ENCODE measurements at places on chromosomes 6 and 20.

GRCh38 chr20:63074182-63074581 is 67.4 kb upstream of the BHLHE23 start:
- DNase-seq = no peak

DNA sequence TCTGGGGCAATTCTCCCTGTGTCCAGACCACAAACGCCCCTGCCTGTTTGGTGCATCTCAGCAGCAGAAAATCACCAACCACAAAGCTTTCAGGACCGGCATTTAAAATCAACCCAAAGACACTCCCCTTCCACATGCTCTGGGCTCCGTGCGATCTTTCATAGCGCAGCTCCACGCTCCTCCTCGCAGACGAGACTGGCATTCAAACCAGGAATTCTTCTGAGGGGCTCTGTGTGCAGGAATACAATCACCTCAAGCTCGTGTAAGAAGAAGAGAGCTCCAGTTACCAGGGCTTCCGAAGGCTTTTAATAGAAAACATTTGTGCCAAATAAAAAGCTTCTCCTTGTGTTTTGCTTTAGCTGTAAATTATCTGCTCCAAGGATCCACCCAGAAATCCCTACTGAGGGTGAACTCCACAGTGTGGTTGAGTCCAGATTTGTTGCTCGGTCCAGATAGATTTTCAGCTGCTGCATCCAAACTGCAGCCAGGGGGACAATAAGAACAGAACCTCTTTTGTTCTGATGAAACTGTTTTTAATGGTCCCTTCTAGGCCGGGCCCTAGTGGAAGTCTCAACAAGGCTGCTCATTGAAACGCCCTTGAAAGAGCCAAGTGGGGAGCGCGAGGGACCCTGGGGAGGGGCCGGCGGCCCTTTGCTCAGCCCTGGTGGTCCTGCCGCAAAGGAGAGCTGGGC is 16.4 kb upstream of the BMP7 start:
- DNase-seq = no peak

DNA sequence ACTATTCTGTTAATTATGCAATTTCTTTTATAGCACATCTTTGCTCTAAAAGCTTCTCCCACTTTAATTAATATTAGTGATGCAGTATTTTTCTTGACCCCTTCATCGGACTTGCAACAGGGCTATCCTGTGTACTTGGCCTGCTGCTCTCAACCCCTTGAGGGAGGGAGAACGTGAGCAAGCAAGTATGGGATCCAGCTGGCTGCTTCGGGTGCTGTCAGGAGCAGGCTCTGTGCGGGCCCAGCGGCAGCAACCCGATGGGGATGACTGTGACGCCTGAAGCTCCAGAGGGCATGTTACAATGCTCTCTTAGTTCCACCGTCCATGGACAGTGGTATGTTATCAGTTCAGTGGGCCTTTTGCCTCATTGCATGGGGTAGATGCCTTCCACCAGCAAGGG is 519.8 kb upstream of the CITED2 start:
- no peak for DNase-seq

DNA sequence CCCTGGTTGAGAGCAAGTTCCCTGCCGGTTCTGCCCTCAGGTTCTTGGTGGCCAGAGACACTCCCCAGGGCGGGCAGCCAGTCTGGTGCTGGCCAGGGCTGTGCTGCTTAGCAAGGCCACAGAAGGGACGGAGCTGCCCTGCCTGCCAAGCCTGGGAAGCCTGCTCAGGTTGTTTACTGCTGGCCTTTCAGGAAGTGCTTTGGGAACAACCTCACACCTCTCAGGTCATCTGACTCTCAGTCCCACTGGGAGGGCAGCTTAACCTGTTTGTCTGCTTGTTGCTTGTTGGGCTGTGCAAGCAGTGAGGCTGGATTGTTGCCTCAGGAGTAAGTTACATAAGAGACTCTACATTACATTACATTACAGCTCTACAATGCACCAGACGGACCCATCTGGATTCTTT is 75.8 kb upstream of the AFDN start:
- no peak for DNase-seq

DNA sequence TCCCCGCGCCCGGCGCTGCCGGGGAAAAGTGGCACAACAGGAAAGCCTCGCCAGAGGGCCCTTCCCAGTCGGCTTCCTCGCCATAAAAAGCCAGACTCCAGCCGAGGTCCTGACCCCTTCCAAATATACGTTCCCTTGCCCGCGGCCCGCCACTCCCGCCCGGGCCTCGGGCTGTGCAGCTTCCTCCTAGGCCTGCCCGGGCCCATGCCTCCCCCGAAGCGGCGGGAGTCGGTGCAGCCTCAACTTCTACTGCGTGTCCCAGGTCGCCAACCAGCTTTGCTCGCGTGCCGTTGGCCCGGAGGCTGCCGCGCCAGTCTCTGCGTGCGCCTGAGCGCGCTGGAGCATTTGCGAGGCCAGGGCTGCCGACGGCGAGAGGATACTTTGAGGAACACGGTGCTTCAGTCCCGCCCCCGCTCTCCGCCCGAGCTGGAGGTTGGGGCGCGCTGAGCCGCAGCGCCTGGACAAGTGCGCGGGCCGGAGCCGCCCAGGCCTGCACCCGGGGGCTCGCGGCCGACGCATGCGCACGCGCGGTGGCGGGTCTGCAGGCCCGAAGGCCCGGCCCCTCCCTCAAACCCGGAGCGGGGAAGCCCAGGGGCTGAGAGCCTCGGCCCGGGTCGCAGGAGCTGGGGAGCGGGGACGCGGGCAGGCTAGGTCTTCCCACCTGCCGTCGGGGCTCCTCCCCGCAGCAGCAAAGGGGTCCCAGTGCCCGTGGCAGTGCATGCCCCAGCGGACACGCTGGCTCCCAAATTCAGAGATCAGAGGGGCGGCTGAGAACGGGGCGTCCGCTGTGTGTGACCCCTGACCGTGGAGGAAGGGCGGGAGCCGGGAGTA is 10.2 kb downstream of the FOXC1 start:
- no peak for DNase-seq

- no peak for DNase-seq
Measured at GRCh38 chr6:41247882-41248705, 19.9 kb downstream of the TREML4 start.

GRCh38 chr20:35121186-35121585 is 25.9 kb downstream of the EDEM2 start:
- DNase-seq = no peak

GRCh38 chr6:157220485-157220884 is 102.8 kb downstream of the TMEM242 start:
- DNase-seq = no peak

DNA sequence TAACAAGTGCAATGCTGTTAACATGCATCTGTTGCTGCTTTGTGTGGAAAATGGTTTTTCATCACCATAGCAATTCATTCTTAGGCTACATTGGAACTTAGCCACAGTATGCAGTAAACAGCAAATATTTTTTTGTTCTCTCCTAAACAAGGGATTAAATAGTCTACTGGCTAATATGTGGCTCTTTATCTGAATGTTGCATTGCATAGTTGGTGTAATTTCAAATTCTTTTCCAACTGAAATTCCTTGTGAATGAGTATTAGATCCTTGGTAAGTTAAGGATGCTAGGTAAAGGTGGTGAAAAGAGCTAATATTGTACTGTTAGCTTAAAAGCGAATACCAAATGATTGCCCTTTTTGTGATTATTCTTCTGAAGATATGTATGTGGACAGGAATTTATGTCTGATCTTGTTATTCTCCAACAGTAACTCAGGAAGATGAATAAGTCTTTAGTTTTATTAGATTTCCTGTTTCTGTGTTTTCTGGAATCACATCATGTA is 958 bp downstream of the MLIP start:
- peak; percentile 17 for DNase-seq

- no peak for DNase-seq
Measured at GRCh38 chr6:3630258-3630835, 121.2 kb downstream of the PXDC1 start.

GRCh38 chr6:1524040-1524480 is 85.7 kb upstream of the FOXC1 start:
- no peak for DNase-seq

DNA sequence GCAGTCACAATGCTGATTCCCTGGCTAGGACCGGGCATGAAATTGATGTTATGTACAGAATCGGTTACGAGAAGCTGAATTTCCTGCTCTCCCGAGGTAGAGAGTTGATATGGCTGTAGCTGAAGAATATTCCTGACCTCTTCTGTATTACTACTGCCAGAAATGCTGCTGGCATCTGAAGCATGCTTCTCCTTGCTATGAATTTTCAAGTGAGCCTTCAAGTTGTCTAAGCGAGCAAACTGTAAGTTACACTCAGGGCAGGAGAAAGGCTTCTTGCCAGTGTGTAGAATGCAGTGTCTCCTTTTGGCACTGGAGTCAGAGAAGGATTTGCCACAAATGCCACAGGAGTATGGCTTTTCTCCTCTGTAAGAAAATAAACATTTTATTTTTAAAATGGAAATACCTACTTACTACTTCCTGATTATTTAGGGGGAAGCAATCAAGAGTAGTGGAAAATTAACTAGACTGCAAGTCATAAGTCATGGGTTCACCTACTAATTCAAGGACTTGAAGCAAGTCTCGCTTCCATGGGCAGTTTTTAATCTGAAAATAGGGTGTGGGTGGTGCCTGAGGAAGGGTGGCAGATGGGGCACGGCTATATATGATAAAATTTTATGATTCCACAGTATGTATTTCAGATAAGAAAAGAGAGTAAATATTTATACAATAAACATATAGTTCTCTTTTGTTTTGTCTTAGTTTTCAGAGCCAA is 10.8 kb upstream of the MICAL1 start:
- no peak for DNase-seq

- no peak for DNase-seq
Measured at GRCh38 chr6:37566111-37566949, 66.6 kb upstream of the CCDC167 start.

GRCh38 chr6:34390531-34391472 is 1.7 kb downstream of the NUDT3 start:
- DNase-seq = peak; percentile 64

DNA sequence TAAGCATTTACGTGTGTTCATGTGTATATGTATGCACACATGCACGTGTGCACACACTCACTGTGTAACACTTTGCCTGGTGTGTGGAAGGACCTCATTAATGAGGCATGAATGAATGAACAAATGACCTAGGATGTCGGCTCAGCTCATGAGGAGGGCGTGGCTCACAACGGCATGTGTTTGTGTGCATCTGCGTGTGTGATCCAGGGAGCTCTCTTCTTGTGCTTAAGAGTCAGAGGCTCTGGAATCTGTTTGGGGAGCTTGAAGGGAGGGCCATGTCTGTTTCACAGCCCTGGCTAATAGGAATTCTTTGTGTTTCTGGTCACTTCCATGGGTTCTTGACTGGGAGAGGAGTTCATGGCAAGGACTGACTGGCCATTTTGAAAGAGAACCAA is 32.7 kb downstream of the TOX2 start:
- no peak for DNase-seq

DNA sequence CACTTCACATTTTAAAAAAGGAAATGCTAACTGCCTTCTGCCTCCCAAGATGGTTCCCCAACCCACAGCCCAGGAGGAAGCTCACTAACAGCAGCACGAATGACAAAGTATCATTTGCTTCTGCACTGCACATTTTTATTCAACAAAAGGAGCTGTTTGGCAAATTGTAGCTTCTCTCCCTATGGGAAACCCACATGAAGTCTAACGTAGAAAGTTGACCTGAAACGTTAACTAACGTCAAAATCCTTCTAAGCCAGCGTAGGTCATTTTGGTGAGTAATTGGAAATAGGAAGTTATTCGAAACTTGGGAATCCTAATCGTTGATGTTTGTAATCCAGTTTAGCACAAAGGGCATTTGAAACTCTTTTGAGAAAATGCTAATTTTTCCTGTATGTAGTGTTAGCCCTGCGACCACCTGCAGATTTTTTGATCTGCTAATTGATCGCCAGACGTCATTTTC is 2.9 kb downstream of the SALL4 start:
- no peak for DNase-seq

DNA sequence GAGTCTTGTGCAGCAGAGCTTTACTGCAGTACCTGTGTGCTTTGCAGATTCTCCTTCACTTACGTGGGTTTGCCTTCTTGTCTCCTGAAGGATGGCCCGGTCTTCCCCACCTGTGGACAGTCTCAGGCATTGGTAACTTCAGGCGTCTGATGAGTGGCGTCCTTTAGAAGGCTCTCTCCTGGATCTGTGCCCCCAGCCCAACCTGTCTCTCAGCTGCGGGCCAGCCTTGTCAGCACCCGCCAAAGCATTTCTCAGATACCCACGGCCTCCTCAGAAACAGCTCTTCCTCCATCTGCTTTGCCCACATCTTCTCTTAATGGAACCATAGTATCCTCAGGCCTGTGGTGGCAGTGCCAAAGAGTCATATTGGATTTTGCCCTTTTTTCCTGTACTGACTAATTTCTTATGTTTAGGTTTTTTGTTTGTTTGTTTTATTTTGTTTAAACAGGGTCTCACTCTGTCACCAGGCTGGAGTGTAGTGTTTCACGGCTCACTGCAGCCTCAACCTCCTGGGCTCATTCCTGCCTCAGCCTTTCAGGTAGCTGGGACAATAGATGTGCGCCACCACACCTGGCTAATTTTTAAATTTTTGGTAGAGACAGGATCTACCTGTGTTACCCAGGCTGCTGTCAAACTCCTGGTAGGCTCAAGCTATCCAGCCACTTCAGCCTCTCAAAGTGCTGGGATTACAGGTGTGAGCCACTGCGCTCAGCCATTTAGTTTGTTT is 96.6 kb downstream of the ARID1B start:
- DNase-seq = no peak

DNA sequence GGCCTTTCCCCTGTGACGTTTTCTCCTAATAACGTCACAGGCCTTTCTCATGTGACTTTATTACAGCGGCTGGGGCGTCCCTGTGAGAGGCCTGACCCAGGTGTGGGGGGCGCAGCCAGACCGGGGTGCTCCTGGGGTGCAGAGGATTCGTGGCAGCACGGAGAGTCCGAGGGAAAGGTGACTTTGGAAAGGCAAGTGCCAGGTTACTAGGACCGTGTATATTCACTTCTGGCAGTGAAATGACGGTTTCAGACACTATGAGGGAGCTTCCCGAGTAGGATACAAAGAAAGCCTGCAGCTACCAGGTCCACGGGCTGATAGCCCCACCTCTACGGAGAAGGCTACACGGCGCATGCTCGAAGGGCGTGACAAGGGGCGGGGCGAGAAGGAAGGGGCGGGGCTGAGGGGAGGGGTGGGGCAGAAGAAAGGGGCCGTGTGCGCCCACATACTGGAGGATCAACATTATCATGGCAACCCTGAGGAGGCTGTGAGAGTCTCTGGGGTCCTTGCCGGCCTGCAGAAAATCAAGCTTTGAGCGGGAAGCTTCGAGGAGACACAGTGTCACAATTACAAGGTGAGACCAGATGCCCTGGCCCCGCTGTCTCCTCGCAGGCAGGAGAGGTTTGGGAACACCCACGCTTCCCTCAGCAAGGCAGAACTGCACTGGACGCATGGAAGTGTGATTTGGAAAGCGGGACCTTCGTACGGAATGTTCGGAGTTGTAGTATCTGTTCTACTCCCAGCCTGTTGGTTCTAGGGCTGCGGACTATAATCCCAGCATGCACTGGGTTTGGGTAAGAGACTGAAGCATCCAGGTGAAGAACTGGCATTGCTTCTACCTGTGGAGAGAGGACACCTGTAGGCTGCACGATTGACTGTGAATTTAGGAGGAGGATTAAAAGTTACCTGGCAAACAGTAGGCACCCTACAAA is 54.4 kb upstream of the ZNF337 start:
- DNase-seq = no peak
